T follicular helper cell (primary cell): ENCODE measurements at places on chromosomes 3 and 15.

GRCh38 chr15:56496635-56497034, 31.7 kb upstream of the MNS1 start:
- DNase-seq: no peak

DNA sequence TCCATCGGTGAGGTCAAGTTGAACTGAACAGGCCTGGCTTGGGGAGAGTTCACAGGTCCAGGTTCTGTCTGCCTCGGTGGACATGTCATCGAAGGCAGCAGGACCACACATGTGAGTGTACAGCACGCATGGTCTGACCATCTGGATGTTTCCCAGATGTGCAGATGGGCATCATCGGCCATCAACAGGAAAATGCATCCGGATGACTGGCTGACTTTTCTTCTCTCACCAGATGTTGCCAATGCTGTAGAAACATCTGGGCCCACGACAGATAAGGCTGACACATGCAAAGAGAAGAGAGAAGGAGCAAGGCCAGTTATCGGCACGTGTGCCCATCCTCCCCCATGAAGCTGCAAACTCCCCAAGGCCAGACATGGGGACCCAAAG, 45.1 kb downstream of the NOX5 start:
- DNase-seq: no peak

DNA sequence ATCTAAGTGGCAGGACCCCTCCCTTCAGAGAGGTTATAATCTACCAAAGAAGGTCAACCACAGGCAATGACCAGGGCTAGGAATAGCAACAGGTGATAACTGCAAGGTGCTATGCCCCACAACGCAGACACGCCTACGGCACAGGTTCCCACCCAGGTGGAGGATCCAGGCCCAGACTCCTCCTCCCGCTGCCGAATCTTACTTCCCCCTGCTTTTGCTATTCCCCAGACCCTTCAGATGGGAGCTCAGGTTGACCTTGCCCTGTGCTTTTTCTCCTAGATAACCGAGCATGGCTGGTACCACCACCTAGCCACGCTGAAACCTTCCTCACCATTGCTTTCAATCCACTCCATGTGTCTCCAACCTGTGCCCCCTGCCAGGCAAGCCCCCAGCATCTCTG, 142.2 kb upstream of the IGF1R start:
- no peak for DNase-seq

DNA sequence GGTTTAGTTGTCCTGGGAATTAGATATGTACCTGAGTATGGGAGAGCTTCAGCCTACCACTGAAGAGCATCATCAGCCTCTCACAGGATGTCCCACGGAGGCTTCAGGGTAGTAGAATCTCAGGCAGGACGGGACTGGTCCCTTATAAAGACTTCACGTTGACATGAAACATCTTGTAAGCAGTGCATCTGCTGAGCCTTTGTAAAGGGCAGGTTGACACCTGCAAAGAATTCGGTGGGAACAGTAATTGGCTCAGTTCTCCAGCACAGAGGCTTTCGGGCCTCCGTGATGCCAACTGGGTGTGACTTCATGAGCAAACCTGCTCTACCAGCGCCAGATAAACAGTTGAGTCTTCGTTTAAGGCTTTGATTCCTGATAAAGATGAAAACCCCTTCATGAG, 26.9 kb upstream of the AVEN start:
- DNase-seq: no peak

DNA sequence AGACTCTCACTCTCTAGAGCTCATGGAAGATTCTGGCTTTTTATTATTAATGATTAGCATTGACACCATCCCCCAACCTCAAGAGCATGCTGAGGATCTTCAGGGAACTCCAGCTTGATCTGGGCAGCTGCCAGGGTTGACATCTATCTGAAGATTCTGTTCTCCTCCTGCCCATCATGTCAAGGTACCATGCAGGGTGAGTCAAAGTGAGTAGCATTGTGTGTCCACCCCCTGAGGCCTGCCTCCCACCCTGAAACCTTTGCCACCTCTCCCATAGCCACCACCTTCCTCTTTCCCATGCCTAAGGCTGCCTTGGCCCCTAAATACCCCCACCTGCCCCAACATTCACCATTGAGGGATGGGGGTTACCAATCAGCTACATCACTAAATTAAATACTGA, 70.1 kb upstream of the SLCO3A1 start:
- no peak for DNase-seq
